Cortex of kidney (tissue), 1 donor: ENCODE measurements at places on chromosomes 11 and 22.

- no peak for DNase-seq
Measured at GRCh38 chr22:29517215-29517908, 36.2 kb downstream of the THOC5 start.

DNA sequence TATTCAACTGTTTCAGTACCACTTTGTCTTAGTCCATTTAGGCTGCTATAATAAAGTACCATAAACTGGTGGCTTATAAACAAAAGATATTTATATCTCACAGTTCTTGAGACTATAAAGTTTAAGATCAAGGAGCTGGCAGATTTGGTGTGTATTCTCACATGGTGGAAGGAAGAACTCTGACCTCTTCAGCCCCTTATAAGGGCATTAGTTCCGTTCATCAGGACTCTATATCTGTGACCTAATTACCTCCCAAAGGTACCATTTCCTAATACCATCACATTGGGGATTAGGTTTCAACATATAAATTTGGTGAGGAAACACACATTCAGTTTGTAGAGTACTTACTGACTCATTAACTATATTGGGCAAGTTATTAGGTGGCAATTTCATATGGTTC, 10.7 kb upstream of the ARL14EP start:
- DNase-seq = no peak

DNA sequence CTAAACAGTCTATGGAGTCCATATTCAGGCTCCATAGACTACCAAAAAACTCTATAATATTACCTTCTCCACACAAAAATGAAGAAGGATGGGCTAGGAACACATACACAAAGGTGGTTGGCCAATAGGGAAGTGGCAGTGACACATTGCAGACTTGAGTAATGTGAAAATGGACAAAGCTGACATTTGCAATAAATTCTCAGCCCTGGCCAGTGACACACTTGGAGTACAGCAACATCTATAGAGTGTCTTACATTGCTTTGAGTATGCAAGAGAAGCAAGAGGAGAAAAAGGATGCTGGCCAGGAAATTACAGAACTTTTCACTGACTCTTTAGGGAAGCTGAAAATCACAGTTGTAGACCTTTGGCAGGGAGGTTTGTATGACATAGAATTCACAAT, 7.3 kb upstream of the OR52W1 start:
- no peak for DNase-seq

- no peak for DNase-seq
Measured at GRCh38 chr11:69834811-69835800, 15.9 kb upstream of the FGF3 start.

GRCh38 chr11:113697756-113698407, 8.2 kb downstream of the TMPRSS5 start:
- no peak for DNase-seq

GRCh38 chr22:39110631-39111561, 13.9 kb downstream of the APOBEC3H start:
- DNase-seq = no peak

DNA sequence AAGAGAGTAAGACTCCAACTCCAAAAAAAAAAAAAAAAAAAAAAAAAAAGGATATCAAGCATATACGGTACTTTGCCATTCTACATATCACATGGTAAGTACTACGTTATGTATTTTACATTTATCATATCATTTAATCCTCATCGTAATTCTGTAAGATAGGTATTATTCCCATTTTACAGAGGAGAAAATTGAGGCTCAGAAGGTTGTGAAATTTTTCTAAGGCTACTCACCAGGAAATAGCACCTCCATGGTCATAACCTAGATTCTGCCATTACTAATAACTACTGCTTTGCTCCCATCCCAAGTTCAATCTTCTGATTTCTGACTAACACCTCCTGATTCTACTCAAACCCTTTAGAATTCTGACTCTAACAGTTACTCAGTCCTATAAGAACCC, 138.0 kb downstream of the FCHSD2 start:
- no peak for DNase-seq

GRCh38 chr11:90512846-90513245, 290.0 kb upstream of the CHORDC1 start:
- DNase-seq = no peak

DNA sequence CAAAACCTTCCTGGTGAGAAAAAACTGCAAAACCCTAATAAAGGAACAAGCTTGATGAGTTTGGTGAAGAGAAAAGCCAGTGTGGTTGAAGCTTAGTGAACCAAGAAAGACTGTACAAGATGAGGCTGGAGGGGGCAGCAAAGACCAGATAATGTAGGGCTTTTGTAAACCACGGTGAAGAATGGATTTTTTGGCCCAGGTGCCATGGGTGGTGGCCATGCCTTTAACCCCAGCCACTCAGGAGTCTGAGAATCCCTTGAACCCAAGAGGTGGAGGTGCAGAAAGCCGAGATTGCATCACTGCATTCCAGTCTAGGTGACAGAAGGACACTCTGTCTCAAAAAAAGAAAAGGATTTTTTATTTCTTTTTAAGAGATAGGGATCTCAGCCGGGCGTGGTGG, 5.0 kb upstream of the ZDHHC5 start:
- DNase-seq = no peak

DNA sequence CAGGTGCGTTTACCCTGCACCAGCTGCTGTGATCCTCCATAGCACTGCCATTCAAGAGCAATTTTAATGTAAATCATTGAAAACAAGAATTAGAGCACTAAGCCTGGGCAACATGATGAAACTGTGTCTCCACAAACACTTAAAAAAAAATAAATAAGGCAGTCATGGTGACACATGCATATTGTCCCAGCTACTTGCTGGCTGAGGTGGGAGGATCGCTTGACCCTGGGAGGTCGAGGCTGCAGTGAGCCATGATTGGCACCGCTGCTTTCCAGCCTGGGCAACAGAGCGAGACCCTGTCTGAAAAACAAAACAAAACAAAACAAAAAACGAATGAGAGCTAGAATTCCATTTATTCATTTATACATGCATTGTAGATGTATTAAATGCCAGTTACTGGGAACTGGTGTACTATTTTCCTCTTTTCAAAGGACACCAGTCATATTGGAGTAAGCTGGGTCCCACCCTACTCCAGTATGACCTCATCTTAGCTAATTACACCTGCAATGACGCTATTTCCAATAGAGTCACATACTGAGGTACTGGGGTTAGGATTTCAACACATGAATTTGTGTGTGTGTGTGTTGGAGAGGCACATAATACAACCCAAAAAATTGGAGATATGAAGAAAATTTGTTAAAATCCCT, 101.9 kb downstream of the MICAL2 start:
- no peak for DNase-seq

DNA sequence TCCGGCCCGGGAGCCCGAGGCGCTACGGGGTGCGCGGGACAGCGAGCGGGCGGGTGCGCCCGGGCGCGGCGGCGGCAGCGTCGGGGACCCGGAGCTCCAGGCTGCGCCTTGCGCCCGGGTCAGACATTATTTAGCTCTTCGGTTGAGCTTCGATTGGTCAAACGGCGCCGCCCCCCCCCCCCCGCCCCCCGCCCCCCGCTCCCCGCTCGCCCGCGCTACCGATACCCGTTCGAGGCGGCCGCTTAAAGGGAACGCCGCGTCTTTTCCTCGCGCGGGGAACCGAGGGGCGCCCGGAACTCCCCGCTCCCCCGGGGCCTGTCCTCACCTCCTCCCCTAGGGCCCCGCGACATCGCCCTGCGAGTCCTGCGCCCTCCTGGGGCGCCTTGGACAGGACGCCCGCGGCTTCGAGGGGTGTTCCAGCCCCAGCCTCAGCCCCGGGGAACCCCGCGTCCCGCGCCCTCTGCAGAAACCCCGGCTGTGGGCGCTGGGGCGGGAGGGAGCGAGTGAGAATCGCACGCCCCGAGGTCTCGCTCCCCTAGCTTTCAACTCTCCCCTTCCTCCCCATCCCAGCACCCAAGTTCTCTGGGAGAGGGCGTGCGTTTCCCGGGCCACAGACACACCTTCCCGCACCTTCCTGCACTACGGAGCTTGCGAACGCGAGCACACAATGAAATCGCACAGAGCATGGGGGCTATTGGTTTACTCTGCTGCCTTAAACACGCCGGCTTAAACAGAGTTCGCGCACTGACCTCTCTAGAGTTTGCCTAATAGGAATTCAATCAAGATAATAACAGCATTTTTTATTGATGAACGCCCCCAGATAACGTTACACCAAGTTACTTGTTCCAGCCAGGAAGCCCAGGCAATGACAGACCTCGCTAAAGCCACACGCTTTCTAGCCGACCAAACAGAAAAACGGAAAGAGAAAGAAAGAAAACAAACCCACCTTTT, at the start of gene BDNF:
BDNF (minus strand) TSS at position 105 of the 951 bp plus-strand sequence. CDS start 41,891 bp downstream, outside the sequence.
- DNase-seq = no peak

GRCh38 chr22:44670220-44670988, 31.6 kb upstream of the PRR5 start:
- DNase-seq = no peak

DNA sequence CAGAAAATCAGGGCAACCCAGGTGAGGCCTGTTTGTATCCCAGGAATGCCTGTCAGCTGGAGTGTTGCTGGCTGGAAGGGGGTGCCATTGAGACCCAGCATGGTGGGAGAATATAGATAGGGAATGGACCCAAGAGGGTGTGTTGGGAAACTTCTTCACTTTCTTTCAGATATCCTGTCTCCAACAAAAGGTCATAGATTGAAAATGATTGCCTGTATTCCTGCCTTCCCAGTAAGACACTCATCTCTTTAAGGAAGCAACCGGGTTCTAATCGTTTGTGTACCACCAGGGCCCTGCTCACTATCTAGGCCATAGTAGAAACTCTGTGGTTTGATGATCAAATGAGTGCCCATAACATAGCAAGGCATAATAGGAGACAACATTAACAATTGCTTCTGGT, at the start of gene OR51I1:
OR51I1 (minus strand) TSS at position 101 of the 400 bp plus-strand sequence; CDS start at position 101, 0 bp downstream.
- DNase-seq = no peak

DNA sequence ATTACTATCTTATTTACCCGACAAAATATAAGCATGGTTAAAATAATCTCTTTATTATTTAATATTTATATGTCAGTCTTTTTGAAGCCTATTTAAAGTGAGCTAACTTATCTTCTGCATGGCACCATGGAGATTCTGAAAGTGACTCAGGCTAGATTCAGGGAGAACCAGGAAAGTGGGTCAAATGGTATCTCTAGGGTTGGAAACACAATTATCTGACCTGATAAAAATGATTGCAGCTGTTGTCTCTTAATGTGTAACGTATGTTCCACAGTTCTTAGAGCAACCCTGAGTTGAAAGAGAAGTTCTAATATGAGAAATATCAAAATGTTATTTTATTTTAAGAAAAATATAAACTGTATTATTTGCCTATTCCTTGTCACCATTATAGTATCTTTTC, 143.1 kb upstream of the CARD18 start:
- DNase-seq = no peak

GRCh38 chr22:41015003-41015402, 63.8 kb downstream of the RBX1 start:
- no peak for DNase-seq

DNA sequence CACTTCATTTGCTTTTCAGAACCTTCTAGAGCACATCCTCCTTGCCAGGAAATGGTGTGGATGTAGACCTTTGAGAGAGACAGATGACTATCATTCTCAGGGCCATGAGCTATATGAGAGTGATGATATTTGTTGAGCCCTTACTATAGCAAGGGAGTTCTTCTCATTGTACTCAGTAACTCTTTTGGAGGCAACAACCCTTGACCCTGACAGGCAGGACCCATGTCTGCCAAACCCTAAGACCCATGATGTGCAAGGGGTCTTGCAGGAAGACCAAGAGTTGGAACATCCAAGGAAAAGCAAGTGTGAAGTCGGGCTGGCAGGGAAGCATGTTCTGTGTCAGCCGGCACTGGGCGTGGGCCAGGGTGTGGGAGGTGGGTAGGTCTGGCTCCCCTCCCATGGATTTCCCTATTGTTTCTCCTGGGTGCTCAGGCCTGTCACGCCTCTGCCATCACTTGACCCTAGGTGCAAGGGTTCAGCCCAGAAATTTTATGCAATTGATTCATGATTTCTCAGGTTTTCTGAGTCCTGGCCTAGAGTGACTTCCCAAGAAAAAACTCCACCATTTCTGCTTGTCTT, 1.2 kb downstream of the FOLR3 start:
- no peak for DNase-seq

GRCh38 chr11:65919573-65920371, 546 bp downstream of the DRAP1 start:
- DNase-seq = no peak

DNA sequence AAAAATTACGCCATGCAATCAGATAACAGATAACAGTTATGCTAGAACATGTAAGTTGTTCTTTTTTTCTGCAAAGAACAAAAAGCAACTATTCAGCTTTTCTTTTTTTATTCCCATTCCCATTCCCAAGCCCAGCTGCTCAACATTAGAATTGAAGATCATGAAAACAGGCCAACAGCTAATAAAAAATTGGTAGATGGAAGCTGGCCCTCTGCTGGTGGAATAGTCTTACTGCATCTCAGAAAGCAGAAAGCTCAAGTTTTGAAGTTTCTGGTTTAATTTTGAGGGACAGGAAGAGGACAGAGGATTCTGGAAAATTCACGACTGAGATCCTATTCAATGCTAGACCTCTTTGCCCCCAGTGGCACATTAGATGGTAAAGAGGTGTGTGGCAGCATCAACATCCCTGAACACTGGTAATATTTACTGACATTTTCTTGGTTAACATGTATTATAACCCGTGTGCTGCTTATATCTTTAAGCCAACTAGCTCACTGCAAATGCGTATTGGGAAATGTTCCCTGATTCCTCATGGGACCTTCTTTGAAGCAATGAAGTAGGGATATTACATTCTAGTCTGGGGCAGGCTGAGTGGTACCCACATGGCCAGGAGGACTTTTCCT, 591.2 kb downstream of the OPCML start:
- DNase-seq = no peak

- DNase-seq = peak; percentile 80
Measured at GRCh38 chr11:119084663-119085436, at the start of gene HMBS. TSS of gene HMBS (plus strand) at chr11:119084881. CDS start at chr11:119085034, 153 bp downstream.

DNA sequence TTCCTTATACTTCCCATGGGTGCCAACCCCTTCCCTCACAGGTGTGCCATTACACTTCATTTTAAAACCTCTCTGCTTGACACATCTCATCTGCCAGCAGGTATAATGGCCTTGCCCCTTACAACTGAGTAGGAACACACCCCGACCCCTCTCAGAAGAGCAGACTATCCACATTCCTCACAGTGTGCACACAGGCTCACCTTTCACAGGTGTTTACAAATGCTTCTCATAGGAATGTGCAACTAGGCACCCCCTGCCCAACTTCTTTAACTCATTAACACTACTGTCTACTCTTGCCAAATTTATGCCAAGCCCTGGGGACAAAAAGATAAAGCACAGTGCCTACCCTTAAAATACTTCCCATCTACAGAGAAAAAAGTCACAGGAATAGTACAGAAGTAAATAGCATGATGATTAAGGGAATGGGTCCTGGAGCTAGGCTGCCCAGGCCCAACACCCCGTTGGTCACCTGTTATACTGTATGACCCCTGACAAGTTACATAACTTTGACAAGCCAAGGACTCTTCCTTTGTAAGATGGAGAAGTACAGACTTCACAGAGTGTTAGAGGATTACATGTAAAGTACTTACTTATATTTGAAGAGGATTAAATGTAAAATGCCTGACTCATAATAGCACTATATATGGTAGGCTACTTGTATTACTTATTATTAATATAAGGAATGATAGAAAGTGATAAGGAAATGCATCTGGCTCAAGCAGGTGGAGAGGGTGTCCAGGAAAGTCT, 15.2 kb downstream of the TRIM3 start:
- DNase-seq = no peak
